Cerebellar cortex (tissue), 1 donor: ENCODE measurements at places on chromosomes 16 and 17.

GRCh38 chr17:68290268-68290954 lies 516 bp downstream of the SLC16A6 start:
- peak; percentile 54 for DNase-seq

DNA sequence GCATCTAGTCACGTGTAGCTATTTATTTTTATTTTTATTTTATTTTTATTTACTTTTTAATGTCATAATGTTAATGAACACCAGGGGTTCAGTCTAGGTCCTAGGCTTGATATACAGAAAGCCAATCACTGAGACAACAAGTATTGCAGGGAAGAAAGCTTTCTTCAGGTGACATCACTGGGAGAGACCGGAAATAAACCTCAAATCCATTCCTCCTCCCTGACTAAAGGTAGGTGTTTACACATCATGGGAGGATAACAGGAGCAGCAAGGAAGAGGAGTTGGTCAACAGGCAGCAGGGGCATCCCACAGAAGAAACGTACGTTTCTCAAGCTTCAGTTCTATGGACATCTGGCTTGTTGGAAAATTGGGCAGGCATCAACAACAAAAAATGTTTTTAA lies 9.5 kb upstream of the HEATR3 start:
- DNase-seq, result no peak

DNA sequence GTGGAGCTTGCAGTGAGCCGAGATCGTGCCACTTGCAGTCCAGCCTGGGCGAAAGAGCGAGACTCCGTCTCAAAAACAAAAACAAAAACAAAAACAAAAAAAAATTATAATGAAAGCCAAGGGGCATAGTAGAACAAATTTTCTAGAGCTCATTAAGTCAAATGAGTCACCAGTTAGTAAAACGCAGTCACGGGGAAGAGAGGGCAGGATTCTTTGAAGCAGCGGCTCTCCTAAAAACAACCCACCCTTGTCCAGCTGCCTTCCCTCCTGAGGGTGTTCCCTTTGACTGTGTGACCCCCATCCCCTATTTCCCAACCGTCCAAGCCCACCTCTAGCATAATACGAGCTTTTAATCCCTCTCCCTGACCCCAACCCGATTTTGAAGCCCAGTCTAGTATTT lies 44.1 kb upstream of the STH start:
- no peak for DNase-seq

- no peak for DNase-seq
Measured at GRCh38 chr16:275786-276232, at the start of gene RGS11. RGS11 (minus strand) TSS chr16:275944; CDS start chr16:275911, 33 bp downstream.

DNA sequence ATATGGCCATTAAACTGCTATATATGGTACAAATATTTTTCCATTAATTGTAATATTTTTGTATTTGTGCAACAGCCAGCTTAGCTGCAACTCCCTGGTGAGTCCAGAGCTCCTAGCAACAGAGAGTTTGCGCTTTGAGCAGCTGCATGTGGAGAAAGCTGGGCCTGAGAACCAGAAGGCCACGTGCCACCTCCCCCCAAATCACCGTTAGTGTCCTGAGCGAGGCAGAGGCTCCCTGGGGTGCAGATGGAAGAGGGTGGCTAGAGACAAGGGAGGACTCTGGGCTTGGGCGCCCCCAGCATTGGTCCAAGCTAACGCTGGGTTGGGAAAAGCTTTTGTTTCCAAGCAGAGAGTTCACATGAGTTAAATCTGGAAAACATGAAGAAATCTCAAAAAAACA lies 41.6 kb downstream of the HSBP1 start:
- no peak for DNase-seq

GRCh38 chr17:74818291-74818938 lies 41.3 kb downstream of the GRIN2C start:
- DNase-seq, result no peak

DNA sequence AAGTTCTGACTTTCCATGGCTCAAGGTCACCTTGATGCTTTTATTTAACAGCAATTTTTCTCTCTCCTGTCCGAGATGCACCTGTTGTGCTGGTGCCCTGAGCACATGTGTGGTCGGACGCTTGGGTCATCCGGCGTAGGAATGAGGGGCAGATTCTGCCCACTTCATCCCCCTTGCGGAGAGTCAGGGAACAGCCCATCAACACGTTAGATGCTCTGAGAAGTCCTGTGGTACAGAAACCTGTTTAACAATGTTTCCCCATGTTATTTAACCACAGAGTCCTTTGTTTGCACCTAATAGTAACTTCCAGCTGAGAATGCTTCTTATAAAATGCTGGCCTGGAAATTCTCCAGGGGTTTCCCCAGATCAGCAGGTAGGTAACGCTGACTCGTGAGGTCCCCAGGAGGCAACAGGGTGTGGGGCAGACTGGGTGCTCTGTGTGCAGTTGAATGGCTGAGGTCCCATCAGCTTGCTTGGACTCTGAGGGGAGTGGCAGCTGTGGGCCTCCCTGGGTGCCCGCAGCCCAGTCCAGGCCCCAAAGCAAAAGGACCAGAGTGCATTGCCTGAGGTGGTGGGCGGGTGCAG lies 17.8 kb downstream of the DOC2B start:
- no peak for DNase-seq

GRCh38 chr17:72843591-72843990 lies 248.9 kb downstream of the SLC39A11 start:
- no peak for DNase-seq

GRCh38 chr17:28347261-28347891 lies 10.0 kb downstream of the POLDIP2 start:
- no peak for DNase-seq
